Stimulated activated CD4-positive, alpha-beta T cell treated with anti-CD3 and anti-CD28 coated beads, Interleukin-4, amount 100 ng/mL, for 1 hour (primary cell): ENCODE measurements at places on chromosomes 1 and 21.

DNA sequence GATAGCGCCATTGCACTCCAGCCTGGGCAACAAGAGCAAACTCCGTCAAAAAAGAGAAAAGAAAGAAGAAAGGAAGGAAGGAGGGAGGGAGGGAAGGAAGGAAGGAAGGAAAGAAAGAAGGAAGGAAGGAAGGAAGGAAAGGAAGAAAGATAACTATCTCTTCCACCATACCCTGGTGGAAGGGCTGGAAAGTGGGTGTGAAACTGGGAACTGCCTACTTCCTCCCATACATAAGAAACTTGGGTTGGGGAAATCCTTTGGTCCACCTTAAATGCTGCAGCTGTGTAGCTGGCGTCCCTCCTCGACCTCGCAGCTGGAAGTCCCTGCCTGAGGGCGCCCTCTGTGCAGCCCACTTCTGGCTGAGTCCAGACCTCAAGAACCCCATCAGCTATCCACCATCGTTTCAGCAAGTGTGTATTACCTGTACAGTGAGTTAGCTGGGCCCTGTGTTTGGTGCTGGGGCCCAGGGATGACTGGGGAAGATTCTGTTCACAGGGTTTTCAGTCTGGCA is 4.6 kb upstream of the FAM167B start:
- DNase-seq = no peak

DNA sequence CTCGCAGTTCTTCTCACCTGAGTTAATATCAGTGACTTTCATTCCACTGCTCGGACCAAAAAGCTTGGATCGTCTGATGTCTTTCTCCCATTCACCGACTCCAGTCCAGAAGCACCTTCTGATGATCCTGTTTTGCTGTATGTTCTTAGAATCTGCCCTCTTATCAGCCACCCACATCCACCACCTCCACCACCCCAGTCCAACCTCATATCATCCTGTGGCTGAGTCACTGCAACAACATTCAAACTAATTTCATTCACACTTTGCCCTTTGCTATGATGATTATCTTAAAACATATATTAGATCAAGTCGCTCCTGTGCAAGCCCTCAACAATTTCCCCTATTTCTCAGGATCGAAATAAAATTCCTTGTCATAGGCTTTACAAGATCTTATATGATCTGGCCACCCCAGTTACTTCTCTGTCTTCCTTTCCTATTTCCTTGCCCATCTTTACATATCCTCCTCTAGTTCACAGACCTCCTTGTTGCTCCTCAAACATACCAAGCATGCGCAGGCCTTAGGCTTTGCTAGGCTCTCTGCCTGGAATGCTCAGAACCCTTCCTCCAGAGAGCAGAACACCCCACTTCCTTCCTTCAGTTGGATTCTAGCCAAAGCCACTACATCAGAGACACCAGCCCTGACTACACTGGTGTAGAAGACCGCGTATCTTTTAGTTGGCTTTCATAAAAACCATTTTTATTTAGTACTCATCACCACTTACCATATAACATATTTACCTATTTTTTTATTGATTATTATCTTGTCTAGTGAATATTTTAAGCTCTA is 335.7 kb upstream of the GREM2 start:
- DNase-seq = no peak

DNA sequence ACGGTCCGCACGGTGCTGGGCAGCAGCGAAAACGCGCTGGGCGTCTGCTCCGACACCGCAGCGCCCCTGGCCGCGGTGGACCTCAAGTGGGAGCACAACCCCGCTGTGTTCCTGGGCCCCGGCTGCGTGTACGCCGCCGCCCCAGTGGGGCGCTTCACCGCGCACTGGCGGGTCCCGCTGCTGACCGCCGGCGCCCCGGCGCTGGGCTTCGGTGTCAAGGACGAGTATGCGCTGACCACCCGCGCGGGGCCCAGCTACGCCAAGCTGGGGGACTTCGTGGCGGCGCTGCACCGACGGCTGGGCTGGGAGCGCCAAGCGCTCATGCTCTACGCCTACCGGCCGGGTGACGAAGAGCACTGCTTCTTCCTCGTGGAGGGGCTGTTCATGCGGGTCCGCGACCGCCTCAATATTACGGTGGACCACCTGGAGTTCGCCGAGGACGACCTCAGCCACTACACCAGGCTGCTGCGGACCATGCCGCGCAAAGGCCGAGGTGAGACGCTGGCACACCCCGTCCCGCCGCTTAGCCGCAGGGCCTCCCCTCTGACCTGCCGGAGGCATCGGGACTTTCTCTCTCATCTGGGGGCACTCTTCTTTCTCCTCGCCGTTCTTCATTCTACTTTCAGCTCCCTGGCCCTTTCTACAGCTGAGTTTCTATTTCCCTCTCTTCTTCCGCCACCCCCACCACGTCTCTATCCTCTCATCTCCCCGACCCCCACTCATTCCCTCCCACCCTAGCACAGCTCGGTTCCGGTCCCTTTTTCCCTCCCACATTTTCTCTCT is 1.0 kb downstream of the NPR1 start:
- peak; percentile 34 for DNase-seq

GRCh38 chr1:223386013-223386412 is 7.2 kb upstream of the CCDC185 start:
- DNase-seq = no peak

DNA sequence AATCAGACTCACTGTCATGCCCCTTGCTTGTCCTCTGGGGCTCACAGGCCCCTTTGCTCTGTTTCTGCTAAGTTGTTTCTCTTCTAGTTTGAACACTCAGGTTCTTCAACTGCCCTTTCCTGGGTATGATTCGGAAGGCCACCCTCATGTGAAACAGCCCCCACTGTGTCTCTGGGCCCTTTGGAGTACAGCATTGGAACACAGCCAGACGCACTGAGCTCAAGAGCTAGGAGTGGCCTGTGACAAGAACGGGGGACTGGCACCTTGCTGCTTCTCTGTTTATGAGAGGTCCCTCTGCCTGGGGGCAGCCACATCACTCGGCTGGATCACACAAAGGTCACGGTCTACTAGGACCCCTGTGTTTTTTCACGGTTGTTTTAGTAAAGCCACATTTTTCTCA is 114.4 kb upstream of the ZC3H12A start:
- DNase-seq = no peak

- peak; percentile 83 for DNase-seq
Observed at GRCh38 chr21:44892536-44893277, 19.2 kb upstream of the PTTG1IP start.

DNA sequence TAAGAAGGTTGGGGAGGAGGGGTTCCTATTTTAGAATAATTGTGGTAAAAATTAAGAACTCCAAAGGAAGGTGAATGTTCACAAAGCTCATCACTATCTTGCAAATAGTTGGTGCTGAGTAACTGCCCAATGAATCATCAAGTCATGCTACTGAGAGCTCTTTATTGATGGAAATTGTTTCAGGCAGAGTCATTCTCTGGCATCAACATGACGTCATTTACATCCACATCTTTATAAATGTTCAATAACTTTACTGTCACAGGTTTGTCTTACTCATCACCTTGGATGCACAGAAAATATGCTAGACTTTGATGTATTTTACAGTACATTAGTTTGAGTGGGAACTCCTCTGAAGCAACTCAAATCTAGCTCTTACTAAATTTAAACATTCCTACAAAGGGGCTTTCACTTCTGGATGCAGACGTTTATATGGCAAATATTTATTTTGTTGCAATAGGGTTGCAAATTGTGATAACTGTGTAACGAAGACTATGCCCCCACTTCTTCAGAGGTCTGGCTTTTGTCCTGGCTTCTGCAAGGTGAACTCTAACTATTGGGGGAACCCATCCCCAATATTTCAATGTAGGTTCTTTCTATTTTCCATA is 273.7 kb upstream of the AJAP1 start:
- no peak for DNase-seq

DNA sequence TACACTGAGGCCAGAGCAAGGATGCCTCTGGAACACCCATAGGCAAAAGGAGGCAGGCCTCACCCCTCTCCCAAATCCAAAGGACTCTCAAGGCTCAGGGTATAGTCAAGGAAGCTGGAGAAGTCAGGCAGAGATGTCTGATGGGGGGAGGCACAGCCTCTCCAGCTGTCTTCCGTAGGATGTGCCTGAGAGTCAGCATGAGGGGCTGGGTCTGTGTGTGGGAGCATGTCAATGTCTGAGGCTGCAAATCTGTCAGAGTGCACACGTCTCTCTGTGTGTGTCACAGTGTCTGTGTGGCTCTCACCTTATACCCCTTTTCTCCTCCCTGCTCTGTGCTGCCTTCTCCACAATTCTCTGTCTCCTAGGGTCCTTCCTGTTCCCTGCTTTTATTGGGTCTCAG is 4.0 kb downstream of the HPCAL4 start:
- no peak for DNase-seq

GRCh38 chr1:200877839-200878551 is 5.2 kb downstream of the GPR25 start:
- peak; percentile 46 for DNase-seq

GRCh38 chr1:98387701-98388100 is 273.8 kb upstream of the SNX7 start:
- DNase-seq = no peak

DNA sequence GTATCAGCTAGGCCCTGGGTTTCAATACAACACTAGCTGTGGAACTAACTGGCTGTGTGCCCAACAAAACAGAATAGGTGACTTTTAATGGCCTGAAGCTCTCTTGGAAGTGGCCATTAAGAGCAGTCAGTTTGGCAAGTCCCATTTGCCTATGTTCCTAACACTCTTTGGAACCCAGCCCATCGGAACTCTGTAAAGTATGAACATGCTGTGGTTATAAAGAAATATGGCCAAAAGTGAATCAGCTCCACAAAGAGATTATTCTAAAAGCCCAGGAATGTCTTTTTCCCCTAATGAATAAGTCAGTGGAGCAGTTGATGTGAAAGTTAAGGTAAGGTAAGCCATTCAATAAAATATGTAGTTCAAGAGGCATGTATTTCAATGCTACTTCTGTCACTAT is 223.7 kb upstream of the ADAMTS5 start:
- no peak for DNase-seq

DNA sequence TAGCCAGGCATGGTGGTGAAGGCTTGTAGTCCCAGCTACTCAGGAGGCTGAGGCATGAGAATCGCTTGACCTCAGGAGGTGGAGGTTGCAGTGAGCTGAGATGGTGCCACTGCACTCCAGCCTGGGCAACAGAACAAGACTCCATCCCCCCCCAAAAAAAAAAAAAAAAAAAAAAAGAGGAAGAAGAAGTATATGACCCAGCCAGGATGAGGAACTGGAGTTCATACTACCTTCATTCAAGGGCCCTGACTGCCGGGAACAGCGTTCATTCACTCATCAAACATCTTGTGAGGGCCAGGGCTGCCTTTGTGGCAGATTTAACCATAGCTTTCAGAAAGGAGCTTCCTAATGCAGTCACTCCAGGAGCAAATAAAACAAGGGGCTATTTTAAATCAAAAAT is 127.6 kb downstream of the MRPS6 start:
- no peak for DNase-seq

DNA sequence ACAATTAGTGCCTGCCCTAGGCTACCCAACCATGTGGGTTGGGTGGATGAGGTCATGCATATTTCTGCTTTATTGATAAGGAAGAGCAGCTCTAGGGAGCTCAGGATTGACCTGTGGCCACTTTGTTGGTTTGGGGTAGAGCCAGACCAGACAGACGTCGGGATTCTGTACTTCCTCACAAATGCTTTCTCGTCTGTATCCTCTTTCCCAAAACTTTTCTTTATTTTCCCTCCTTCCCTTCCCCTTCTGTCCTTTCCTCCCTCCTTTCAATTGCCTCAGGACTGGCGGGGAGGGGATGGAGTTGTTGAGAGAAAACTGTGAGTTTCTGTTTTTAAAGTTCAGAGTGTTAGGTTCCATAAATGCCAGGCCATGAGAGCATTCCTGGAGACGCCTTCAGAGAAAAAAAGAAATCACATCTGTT is 68.0 kb downstream of the UCK2 start:
- no peak for DNase-seq

- no peak for DNase-seq
Observed at GRCh38 chr1:30733493-30733892, 10.1 kb upstream of the MATN1 start.
